Stimulated activated CD8-positive, alpha-beta memory T cell treated with anti-CD3 and anti-CD28 coated beads, Interleukin-4, amount 100 ng/mL, for 48 hours (primary cell): ENCODE measurements at places on chromosomes 3 and 15.

- DNase-seq: peak; percentile 69
These were observed 14.1 kb downstream of the RNF123 start for GRCh38 chr3:49703443-49703927.

DNA sequence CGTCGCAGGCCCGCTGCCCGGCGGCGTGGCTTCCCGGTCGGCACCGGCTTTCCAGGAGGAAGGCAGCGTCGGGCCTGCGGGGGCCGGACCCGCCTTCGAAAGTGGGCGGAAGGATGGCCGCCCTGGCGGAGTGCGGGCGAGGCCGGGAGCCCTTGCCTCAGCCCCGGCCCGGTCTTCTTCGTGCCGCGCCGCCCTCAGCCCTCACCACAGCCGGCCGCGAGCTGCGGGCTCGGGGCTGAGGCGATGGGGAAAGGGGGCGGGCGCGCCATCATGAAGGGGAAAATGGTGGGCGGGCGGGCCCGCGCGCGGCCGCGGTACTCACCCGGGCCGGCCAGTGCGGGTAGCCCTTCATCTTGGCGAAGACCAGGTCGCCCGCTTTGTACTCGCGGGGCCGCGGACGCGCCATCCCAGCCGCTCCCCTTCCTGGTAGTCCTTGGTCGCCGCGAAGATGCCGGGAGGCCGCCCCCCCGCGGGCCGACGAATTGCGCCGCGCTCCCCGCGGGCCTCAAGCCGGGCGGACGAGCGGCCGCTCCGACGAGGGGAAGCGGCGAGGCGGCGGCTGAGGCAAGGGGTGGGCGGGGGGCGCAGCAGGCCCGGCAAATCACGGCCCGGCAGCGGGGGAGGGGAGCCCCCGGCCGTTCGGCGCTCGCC is 489 bp downstream of the HDGFL3 start:
- DNase-seq: no peak

DNA sequence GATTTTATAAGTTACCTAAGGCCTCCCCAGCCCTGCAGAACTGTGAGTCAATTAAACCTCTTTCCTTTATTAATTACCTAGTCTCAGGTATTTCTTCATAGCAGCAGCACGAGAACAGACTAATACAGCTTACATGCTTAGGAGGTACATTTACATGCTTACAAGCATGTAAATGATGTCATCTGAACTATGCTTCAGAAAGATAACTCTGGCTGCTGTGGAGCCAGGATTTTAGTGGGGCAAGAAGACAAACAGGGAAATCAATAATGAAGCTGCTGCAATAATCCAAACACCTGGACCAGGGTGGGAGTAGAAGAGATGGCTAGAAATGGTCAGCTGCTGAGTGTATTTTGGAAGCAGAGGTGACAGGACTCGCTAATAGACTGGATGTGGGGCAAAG is 9.6 kb downstream of the NDUFAF1 start:
- no peak for DNase-seq

GRCh38 chr3:144590854-144591253 is 619.2 kb downstream of the DIPK2A start:
- no peak for DNase-seq

GRCh38 chr15:88071141-88071540 is 185.4 kb downstream of the NTRK3 start:
- DNase-seq: no peak

- DNase-seq: no peak
These were observed 62.5 kb downstream of the VPS13C start for GRCh38 chr15:61997786-61998185.

DNA sequence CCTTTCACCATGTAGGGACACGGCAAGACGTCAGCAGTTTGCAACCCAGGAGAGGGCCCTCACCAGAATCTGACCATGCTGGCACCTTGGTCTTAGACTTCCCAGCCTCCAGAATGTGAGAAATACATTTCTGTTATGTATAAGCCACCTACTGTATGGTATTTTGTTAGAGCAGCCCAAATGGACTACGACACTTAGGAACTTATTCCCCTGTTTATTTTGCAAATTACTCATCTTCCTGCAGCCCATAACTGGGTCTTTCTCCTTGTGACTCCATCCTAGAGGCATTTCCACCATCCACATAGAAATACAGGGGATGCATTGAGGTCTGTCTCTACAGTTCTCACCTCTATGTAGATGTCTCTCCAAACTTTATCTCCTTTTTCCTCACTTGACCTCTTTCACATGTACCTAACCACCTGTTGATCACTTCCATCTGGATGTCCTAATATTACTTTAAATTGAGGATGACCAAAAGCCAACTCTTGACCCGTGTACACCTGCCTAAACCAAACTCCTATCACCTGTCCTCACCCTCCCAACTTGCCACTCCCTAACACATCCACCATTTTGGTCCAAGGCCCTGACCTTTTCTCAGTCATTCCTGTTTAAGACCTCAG is 406.0 kb upstream of the WNT5A start:
- no peak for DNase-seq

- no peak for DNase-seq
These were observed 59.5 kb downstream of the HERC2 start for GRCh38 chr15:28262438-28262837.

DNA sequence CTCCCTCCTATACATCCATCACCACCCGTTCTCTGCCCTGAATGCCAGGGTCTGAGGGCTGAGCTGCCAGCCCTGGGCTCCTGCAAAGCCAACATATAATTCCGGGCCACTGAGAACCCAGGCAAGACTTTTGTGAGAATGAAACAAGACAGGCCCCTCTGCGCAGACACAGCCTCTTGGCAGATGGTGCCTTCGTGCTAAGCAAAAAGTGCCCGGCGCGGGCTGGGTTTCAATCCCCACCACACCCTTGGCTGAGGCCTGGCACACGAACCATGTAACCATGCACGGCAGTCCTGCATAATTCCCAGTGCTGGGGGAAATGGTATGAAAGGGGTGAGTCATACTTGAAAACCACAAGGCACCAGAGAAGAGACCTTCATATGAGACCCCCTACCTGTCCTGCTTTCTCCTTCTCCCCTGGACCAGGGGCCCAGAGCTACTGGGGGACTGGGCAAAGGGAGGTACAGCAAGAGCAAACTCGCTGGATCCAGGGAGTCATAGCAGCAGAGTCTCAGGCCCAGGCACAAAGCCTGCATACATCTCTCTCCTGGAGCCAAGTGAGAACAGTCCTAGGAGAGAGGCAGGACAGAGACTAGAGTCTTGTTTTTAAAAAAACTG is 26.1 kb upstream of the LOXL1 start:
- DNase-seq: no peak

- no peak for DNase-seq
These were observed 492.4 kb downstream of the OTOL1 start for GRCh38 chr3:161989012-161989411.

- no peak for DNase-seq
These were observed 48.5 kb upstream of the TRA2B start for GRCh38 chr3:185986198-185986777.

GRCh38 chr3:126356373-126357264 is 589 bp downstream of the KLF15 start:
- DNase-seq: no peak
